ENCODE measurements at places on chromosomes 7 and 10.
A peak's percentile ranks its signal among the peaks of the same experiment; 100 is the strongest.

DNA sequence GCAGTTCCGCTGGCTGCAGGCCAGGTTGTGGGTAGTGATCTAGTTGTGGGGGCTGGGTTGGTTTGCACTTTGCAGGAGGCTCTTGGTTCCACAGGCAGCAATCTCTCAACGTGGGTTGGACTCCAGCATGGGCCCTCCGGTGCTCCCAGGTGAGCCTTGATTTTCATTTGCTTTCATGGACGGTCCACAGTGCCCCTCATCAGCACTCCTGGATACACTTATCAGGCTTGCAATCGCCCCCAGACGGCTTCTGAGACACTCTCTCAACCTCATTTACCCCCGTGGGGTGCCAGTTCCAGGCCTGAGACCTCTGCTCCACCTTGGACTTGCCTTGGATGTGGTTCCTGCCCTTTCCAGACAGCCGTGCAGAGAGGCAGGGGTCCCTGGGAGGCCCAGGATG lies 31.3 kb upstream of the ZNF273 start:
- DNase-seq = no peak

DNA sequence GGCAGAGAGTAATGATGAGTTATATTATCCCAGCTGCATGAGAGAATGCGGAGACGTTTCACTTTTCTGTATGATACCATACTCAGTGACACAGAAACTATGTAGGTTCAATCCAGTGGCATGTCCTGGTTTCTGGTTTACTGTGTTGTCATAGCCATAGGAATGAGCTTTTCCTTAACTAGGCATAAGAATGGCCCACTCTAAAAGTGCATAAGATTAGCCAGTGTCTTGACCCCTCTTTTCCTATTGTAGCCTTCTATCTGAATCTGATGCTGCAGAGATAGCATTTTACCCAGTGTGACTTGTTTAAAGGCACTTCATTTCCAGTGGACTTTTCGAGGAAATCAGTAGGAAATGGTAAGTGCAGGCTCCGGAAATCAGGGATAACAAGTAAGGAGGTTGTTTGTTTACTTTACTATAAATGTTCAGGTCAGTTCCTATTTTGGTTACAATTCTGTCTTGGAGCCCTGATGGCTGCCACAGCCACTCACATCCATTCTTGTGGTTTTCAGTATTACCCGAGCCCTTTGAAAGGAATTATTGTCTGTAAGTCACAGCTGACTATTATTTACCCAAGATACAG lies 70.5 kb downstream of the SEMA3A start:
- DNase-seq = no peak

DNA sequence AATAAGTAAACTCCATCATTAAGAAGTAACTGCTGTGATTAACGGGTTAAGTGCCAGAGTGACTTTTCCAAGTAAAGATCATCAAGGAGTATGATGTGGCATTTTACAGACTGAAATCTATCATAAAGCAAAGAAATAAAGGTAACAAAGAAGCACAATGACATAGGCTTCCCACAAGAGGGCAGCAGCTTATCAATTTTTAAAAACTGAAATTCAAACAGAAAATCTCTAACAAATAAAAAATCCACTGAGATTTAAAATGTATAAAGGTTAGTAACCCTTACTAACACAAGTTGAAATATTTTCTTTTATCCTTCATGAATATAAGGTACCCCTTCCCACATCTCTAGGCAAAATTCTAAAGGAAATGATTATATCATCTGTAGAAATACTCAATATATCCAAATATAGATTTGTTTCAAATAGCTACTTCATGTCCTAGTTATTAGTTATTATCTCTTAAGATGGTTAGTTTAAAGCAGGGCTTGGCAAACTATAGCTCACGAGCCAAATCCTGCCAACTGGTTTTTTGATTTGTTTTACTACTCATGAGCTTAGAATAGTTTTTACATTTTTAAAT lies 29.2 kb downstream of the FAM3C start:
- DNase-seq = peak; percentile 29

DNA sequence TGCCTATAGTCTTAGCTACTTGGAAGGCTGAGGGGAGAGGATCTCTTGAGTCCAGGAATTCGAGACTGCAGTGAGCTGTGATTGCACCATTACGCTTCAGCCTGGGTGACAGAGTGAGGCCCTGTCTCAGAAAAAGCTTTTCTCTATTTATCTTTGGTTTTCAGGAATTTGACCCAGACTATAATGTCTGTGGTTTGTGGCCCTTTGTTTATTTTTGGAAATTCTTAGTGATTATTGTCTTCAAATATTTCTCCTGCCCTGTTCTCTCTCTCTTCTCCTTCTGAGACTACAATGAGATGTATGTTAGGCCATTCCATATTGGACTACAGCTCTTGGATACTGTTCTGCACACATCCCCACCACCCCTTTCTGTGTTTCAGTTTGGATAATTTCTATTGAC lies 4.7 kb downstream of the MUC12 start:
- DNase-seq = no peak

GRCh38 chr7:135769005-135769802 lies 20.6 kb upstream of the FAM180A start:
- no peak for DNase-seq

DNA sequence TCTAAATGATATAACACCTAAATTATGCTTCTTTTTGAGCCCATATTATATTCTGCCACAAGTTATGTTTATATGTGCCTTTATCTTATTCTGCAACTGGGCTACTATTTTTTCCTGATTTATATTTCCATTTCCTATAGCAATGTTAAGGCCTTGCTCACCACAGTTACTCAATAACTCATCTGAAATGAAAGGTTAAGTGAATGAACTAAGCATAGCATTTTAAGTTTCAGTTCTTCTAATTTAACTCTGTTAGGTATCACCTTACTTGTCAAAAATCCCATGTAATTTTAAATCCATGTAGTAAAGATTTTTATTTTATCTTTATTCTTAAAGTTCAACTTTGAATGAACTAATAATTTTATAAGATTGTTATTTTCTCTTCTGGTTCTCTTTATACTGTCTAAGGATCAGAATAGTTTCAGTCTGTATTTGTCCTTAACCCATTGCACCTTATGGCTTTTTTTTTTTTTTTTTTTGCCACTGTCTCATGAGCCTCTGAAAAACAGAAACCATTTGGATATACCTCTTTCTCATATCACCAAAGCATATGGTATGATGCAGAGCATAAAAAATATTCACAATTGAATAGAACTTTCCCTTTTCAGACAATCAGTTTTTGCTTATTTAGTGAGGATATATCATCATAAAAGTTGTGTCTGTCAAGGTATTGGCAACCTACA lies 301.8 kb upstream of the ZWINT start:
- no peak for DNase-seq

- no peak for DNase-seq
Measured at GRCh38 chr7:47873762-47874161, 74.5 kb downstream of the PKD1L1 start.

DNA sequence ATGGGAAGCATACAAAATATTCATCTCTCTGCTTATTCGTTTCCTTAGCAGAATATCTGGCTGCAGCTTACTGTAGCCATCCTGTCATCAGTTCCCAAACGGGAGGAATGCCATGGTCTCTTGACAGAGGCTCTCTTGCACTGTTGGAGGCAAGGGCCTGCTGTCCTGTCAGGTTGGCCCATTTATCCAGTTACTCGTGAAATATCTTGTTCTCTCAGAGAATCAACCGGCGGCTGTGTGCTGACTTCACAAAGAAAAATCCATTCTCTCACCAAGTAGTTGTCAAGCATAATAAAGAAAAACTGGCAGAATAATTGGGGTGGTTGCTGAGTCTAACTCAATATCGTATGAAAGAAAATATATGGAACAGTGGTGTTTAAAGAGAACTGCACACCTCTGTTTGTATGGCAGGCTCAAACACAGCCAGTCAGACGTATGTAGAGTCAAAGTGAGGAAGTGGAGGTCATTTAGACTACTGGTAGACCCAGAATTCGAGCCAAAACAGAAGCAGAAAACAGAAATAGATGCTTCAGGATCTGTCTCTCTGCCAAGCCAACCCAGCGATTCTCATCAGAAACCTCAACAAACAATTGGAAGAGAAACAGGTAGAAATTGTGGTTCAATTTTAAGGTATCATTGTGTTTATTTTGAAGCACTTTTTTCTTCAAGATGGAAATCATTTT lies 349.2 kb upstream of the PRKCQ start:
- DNase-seq = no peak

GRCh38 chr10:35916791-35917190 lies 274.7 kb upstream of the FZD8 start:
- DNase-seq = no peak

DNA sequence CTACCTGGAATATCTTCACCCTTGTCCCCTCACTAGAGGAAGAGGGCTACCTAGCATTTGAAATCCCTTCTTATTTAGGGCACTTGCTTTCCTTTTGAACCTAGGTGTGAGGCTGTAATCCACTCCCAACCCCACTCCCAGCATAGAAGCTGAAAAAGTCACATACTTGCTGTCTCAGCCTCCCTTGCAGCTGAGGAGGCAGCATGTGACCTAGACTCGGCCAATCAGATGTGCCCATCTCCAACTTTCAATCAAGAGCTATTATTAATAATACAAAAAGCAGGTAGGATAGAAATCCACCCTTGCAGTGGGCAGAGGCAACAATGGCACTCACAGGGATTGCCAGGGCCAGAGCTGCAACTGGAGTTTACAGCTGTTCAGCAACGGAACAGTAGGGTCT lies 70.7 kb downstream of the DNAJC12 start:
- DNase-seq = no peak

GRCh38 chr7:76155938-76156337 lies 45.8 kb upstream of the SRRM3 start:
- DNase-seq = no peak

DNA sequence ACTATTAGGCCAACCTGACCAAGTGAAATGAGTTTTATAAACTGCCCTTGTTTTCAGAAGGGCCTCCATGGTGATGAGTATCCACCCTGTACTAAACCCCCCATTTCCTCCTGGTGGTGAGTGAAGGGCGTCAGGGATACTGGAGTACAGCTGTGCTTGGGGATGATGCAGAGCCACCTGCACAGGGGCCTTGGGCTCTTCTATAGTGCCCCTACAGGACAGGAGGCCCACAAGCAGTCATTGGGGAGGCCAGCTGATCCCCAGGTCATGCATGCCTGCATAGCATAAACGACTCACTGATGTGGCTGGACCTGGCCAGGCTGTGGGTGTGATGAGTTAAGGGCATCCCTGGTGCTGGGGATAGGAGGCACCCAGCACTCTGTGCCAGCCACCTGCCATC lies 114.1 kb upstream of the CELF2 start:
- no peak for DNase-seq

DNA sequence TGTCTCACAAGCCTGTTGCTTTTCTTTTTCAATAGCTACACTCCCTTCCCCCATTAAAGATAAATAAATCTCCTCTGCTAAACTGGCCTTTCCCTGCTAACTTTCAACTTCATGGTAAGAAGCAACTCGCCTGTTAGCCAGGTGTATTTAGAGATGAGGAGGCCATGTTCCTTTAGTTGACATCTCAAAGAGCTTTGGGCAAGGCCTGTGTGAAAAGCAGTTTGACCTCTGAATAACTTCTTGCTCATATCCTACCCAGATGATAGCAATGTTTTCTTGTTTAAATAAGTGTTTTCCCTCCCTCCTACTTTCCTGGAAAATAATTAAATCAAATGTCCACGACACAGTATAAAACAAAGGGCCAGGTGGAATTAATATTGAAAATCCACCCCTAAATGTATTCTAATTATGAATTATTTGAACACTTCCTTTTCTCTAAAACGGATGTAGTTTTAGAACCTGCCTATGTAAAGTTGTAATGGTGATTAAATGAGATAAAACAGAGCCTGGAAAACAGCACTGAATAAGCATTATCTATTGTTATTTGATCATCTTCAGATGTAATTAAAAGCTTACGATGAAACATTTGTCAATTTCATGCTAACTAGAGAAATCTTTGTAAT lies 78.5 kb downstream of the HGF start:
- DNase-seq = no peak

DNA sequence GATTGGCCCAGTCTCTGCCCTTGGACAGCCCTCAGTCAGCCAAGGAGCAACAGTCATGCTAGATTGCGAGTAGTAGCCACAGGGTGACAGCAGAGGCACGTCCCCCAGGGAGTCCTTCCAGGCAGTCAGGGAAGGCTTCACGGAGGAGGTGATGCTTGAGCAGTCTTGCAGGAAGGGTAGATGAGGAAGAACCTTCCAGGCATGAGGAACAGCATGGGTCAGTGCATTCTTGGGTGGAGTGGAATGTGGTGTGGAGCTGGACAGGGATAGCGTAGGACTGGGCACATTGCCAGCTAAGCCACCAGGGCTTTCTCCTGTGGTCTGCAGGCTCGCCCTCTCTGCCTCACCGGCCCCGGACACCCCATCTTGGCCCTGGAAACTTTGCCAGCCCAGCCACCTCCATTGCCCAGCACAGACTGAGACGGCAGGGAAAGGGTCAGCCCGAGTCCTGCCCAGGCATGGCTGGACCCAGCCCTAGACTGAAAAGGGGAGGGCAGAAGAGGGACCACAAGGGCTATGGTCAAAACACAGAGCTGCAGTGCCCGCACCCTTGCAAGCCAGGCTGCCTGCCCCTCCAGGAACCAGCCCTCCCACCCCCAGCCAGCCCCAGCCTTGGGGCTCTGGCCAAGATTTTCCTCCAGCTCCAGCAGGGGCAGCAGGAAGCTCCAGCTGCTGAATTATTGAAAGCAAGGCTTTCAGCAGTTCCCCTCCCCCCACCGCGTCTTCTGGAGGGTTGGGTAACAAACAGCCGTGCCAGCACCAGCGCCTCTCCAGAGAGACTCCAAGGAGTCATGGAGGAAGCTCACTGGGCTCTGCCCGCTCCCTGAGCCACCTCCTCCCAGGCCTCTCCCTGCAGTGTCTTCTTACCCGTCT lies 18.7 kb downstream of the SRRM3 start:
- DNase-seq = no peak

- DNase-seq = no peak
Measured at GRCh38 chr7:136105191-136105590, 128.0 kb upstream of the MTPN start.

- peak; percentile 75 for DNase-seq
Measured at GRCh38 chr10:46022978-46023702, 7.3 kb downstream of the NCOA4 start.

- no peak for DNase-seq
Measured at GRCh38 chr10:132709471-132709951, 76.4 kb downstream of the NKX6-2 start.

- DNase-seq = no peak
Measured at GRCh38 chr7:43694399-43694748, 34.9 kb downstream of the COA1 start.

DNA sequence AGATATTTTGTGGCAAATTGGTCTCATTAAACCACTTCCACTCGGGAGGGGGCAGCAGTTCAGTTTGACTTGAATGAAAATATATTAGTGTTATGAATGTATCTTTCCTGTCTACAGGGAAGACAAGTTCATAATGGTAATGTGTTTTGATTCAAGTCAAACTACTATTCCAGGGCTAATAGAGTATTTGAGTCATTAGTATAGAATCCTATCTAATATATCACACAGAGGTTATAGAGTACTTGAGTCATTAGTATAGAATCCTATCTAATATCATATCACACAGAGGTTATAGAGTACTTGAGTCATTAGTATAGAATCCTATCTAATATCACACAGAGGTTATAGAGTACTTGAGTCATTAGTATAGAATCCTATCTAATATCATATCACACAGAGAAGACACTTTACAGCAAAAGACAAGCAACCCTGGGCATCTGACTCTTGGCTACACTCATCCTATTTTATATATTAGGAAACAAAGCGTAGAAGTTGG lies 199.7 kb upstream of the MAGI2 start:
- DNase-seq = no peak
